Stimulated activated CD4-positive, alpha-beta T cell treated with anti-CD3 and anti-CD28 coated beads, Interleukin-1b, Interleukin-23, amount 100 ng/mL, for 48 hours (primary cell): ENCODE measurements at places on chromosomes 7 and 10.

DNA sequence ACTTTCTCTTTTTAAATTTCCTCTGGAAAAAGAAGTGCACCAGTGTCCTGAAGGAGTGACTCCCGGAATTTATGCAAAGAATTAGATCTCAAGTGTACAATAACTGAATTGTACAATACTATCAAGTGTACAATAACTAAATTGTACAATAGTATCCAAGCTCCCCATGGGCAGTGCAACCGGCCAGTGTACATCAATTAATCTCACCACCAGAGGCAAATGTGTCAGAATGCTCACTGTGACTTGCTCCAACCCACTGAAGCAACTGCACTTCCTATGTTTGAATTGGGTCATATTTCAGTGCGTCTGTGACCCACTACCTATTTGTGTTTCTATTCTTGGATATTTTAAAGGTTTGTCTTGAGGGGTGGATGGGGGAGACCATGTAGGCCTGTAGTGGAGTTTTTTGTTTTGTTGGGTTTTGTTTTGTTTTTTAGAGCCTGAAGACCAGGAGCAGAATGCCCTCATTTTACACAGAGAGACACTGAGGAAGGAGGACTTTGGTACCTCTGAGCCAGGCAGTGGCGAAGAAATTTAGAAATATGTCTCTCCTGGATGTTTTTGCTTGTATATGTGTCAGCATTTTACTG, 78.5 kb upstream of the CTTNBP2 start:
- no peak for DNase-seq

DNA sequence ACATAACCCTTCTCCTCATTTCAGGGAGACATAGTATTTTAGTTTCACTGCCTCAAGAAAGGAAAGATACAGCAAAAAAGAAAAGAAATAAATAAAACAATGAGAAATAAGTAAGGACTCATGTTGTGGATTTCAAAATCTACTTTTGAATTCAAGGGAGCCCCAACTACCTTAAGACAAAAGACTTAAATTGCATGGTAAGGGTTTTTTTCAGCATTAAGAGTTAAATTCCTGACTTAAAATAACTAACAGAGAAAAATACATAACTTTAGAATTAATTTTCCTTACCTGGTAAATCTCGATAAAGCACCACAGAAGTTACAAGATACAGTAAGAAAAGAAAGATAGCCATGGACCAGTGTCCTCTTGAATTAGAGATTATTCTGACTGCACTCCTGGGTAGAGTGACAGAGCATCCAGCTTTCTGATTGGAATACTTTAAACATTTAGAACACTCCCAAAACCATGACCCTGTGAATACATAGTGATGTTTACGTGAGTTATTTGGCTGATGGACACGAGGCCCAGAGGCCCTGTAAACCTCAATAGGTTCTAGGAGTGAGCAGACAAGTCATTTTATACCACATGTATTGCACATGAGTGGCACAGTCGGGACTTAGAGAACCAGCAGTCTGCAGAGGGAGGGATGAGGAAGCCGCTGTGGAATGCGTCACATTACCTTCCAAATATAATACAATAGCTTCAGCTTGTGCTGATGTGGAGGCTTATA, 292.5 kb upstream of the SEMA3C start:
- DNase-seq, result no peak

- DNase-seq, result no peak
Measured at GRCh38 chr10:35387768-35388167, 51.5 kb downstream of the CCNY start.

GRCh38 chr10:131126321-131127137, 185.0 kb downstream of the TCERG1L start:
- DNase-seq, result no peak

DNA sequence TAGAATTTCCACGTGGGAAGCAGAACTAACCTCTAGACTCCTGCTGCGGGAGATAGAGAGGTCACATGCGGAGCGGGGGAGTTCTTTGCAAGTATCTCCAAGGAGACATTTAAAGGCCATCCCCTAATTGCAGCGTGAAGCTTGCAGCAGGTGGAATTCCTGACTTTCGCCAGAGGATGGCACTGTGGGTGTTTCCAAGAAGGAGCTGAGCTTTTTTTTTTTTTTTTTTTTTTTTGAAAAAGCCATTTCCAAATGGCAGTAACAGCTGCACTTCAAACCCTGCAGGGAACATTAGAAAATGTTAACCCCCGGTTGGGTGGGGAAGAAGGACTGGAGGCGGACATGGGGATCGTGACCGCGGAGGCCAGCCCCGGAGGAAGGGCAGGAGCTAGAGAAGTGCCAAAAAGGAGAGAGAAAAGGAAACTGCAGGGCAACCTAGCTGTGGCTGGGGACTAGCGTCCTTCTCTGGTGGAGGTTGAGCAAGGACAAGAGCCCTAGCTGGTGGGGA, 487.7 kb downstream of the TYW1 start:
- peak; percentile 11 for DNase-seq

GRCh38 chr7:18320422-18320821, 175.1 kb upstream of the HDAC9 start:
- no peak for DNase-seq

GRCh38 chr10:131160219-131160875, 151.2 kb downstream of the TCERG1L start:
- no peak for DNase-seq
